ENCODE measurements at places on chromosomes 3 and 15. TPM values are rescaled to one million over a fixed set of nuclear protein-coding genes. Genes with fewer than 3 reads are reported as not detected.

SEMA7A gene
- total RNA-seq: 5.4 TPM

EAF2 gene
- total RNA-seq: 4.8 TPM

DUOXA2 gene
- not detected for total RNA-seq

SLCO3A1 gene
- 50.6 TPM for total RNA-seq

ZPLD1 gene
- total RNA-seq: not detected

GALNT15 gene
- 10.3 TPM for total RNA-seq

TMEM266 gene
- total RNA-seq: 2.5 TPM

IL16 gene
- 39.3 TPM for total RNA-seq

ILDR1 gene
- 6.9 TPM for total RNA-seq

PCBP4 gene
- 37.1 TPM for total RNA-seq

COL6A5 gene
- 6.3 TPM for total RNA-seq

PLCB2 gene
- total RNA-seq: 61.2 TPM

LZTFL1 gene
- total RNA-seq: 22.8 TPM

NUP210 gene
- total RNA-seq: 19.8 TPM

SKOR1 gene
- 0.52 TPM for total RNA-seq

ALG1L2 gene
- 1.5 TPM for total RNA-seq

TTLL13 gene
- total RNA-seq: not detected

TMC3 gene
- total RNA-seq: not detected

GNB4 gene
- 56.6 TPM for total RNA-seq

LRRC31 gene
- total RNA-seq: 1.7 TPM

RTP4 gene
- 5.6 TPM for total RNA-seq

SCAANT1 gene
- not detected for total RNA-seq

SNTN gene
- total RNA-seq: not detected

VGLL3 gene
- 61.5 TPM for total RNA-seq

DAZL gene
- not detected for total RNA-seq

SEMA6D gene
- total RNA-seq: 8.0 TPM

PLCL2 gene
- total RNA-seq: 9.1 TPM

SLC28A2 gene
- 0.35 TPM for total RNA-seq

NDN gene
- total RNA-seq: 30.7 TPM

ESYT3 gene
- total RNA-seq: 66.4 TPM

KBTBD8 gene
- 6.0 TPM for total RNA-seq

STRIT1 gene
- total RNA-seq: not detected

PLA2G4D gene
- not detected for total RNA-seq

OR5K2 gene
- total RNA-seq: not detected

HYKK gene
- total RNA-seq: 4.1 TPM

CSTA gene
- 22.3 TPM for total RNA-seq

EIF4A2 gene
- 405 TPM for total RNA-seq

CDHR4 gene
- total RNA-seq: not detected

CCDC14 gene
- total RNA-seq: 38.6 TPM

CHRNB4 gene
- not detected for total RNA-seq

ROPN1B gene
- not detected for total RNA-seq

MYH15 gene
- total RNA-seq: 0.90 TPM

THRB gene
- 19.7 TPM for total RNA-seq

ZCWPW2 gene
- total RNA-seq: 0.96 TPM

LEKR1 gene
- 2.1 TPM for total RNA-seq

PLCD1 gene
- 32.2 TPM for total RNA-seq

RIOX2 gene
- total RNA-seq: 20.5 TPM

CLDN1 gene
- 14.6 TPM for total RNA-seq

CCR1 gene
- total RNA-seq: 40.9 TPM

MME gene
- total RNA-seq: 79.1 TPM

PIERCE2 gene
- 2.3 TPM for total RNA-seq

PRR20G gene
- total RNA-seq: not detected

DNAH1 gene
- total RNA-seq: 11.2 TPM

ATP6V1A gene
- 102 TPM for total RNA-seq

ZDHHC23 gene
- total RNA-seq: 15.0 TPM
